Fibroblast of lung (primary cell): ENCODE measurements at places on chromosomes 4 and X. TPM values are rescaled to one million over a fixed set of nuclear protein-coding genes. Genes with fewer than 3 reads are reported as not detected.

The MAOB gene
- 2.1 and 4.6 TPM in 2 replicates for total RNA-seq

The IL1RAPL1 gene
- 0.26 and 2.8 TPM in 2 replicates for total RNA-seq

The G6PD gene
- total RNA-seq: 52.1 and 86.2 TPM in 2 replicates

The CLCN4 gene
- 2.1 and 4.0 TPM in 2 replicates for total RNA-seq

The P2RY10 gene
- not detected in 2 replicates for total RNA-seq

The HDX gene
- 3.1 and 4.5 TPM in 2 replicates for total RNA-seq

The HELQ gene
- total RNA-seq: 14.4 and 17.7 TPM in 2 replicates

The GRID2 gene
- total RNA-seq: under 0.01 TPM in 1 of 2 replicates, not detected in the other

The LGI2 gene
- under 0.01 TPM in 2 replicates for total RNA-seq

The XAGE1A gene
- not detected in 2 replicates for total RNA-seq

DNA sequence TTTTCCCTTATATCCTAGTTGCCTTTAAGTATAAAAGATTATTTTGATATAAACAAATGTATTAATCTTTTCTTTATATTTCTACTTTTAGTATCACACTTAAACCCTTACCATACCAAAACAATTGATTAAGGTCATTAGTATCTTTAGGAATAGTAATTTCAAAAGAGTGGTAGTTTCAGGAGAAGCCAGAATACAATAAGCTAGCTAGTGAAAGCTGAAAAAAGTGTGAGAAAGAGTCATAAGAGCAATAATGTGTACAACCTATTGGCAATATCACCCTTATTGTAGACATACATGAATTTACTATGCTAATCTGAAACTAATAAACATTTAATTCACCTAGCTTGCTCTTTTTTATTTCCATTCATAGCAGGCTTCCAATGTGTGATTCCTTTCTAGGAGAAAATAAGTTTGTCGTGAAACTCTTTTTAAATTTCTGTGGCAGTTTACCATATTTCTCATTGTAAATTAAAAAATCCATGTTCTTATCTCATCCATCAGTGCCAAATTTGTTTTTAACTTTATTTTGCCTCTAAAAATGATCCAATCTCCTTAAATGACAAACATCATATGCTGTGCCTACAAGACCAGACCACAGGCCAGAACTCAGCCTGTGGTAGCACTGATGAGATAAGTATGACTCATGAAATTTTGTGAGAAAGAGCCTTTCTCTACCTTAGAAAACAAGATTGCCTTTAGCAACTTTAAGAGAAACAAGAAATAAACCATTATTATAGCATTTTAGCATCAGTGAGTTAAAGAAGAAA is 8.1 kb downstream of the NEK1 start:
- DNase-seq: peak; percentile 73

GRCh38 chr4:169225058-169225751 is 45.6 kb downstream of the SH3RF1 start:
- peak; percentile 98 for DNase-seq

- peak; percentile 76 for DNase-seq
These were observed 34.0 kb upstream of the GYPA start for GRCh38 chr4:144174401-144175067.

DNA sequence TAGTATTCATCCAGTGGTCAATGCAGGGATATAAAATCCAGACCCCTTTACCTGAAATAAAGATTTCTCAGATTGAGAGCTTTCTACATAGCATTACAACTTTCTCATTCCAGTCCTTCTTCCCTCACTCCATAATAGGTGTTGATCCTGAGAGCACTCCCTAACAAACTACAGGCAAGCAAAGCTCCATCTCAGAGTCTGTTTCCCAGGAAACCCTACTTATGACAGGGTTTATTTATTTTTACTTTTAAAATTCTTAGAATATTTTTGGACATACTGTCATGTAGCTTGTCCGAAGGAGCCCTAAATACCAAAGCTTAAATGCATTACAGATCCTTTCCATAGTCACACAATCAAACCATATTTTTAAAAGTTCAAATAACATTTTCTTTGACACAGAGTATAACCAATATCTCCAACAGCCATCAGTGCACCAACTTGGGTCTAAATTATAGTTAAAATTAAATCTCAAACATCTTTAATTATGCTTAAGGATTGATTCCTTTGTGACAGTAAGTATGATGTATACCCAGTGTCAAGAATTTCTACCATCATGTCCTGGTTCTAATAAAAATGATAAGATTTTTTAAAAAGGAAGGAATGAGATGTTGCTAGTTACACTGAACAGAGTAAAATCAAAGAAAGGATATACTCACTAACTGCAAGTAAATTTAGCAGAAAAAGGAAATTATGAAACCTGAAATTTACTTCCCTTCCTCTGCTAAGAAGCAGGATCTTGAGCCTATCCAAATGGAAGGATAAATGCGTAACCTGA is 580.4 kb upstream of the ADGRL3 start:
- DNase-seq: peak; percentile 25

GRCh38 chr4:23021040-23021439 is 328.3 kb downstream of the GBA3 start:
- no peak for DNase-seq

DNA sequence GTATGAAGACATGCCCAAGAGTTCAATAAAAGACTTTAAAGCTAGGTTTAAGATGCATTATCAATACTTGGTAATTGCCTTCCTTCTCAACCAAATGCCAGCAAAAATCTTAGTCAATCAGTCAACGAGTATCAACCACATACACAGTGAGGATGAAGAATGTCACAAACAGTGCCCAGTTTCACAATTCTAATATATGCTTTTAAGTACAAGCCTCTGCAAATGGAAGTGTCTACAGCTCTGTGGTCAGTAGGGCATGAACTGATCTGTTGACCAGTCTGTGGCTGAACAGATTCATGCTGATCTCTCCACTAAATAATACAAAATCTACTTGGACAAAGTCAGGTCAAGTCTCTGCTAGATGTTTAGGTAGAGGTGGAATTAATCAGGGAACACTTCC is 27.9 kb downstream of the PPARGC1A start:
- no peak for DNase-seq

DNA sequence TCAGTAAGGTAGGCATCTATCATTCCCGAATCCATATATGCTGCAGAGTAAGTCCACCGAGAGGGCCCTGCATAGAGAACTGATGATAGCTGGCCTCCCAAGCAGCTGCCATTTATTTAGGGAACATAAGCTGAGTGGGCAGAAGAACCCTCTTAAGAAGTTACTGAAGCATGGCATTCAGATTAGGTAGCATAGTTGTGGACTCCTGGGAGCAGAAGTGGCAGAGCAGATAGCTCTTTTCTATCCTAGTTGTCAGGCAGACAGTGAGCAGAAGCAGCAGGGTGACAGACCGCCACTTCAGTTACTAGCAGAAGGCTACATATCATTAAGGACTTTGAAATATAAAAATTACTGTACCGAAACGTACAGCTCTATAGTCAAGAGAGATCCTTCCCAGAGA is 454.7 kb downstream of the PPP4R3C start:
- DNase-seq: no peak

GRCh38 chr4:121998024-121998423 is 46.2 kb upstream of the TRPC3 start:
- no peak for DNase-seq

DNA sequence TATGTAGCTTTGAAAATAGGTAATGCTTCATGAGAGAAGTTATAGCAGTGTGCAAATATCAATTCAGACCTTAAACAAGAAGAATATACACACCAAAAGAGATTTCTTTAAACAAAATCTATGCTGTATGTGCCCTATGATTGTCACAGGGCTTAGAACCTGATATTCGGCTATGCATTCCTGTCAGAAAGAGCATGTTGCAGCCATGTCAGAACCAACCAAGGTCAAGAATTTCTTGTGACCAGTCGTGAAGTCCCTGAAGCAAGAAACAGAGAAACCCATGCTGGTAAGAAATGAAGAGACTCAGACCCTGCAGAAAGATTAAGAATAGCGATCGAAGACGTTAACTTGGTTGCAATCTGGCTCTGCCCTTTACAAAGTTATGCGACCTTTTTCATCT is 210.3 kb upstream of the SPIN4 start:
- no peak for DNase-seq

DNA sequence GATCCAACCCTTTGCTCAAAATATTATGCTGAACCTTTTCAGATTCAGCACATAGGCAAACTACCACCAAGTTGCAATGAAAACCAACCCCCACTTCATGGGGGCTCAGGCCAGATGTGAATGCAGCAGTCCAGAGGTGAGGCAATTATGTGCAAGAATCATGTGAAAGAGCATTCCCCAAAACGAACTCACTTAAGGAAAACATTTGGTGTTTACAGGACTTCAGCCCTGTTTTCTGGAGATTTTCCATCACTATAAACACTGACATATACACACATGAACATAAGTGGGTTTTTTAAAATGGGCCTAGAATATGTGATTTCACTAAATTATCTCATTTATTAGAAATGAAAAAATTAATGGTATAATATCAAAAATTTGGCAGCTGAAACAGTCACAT is 31.5 kb downstream of the BMP3 start:
- peak; percentile 69 for DNase-seq

GRCh38 chrX:37371578-37371991 is 22.4 kb downstream of the PRRG1 start:
- DNase-seq: peak; percentile 57

DNA sequence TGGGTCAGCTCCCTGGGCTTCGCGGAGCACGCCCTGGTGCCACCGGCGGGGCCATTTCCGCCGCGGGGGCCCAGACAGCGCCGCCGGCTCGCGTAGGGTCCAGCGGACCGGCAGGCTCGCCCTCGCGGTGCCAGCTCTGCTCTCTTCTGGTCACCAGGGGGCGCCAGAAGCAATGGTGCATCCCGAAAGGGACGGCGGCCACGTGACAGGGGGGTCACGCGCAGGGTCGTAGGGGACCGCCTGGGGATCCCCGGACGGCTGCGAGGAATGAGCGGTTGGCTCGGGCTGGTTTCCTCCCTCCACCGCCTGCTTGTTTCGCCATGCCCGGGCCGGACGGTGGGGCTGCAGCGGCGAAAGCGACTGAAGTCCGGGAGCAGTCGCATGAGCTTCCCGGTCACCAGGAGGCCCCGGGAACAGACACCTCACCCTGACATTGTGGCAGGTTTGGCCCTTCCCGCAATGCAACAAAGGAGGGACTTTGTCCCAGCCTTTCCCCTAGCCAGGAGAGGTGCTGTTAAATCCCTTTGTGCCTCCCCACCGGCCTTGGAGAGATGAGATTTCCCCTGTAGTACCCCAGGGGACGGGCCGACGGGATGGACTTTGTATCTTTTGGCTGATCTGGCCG is 15.8 kb downstream of the ZCCHC12 start:
- DNase-seq: peak; percentile 40

- DNase-seq: no peak
These were observed 450.3 kb upstream of the PCDH7 start for GRCh38 chr4:30269850-30270249.

DNA sequence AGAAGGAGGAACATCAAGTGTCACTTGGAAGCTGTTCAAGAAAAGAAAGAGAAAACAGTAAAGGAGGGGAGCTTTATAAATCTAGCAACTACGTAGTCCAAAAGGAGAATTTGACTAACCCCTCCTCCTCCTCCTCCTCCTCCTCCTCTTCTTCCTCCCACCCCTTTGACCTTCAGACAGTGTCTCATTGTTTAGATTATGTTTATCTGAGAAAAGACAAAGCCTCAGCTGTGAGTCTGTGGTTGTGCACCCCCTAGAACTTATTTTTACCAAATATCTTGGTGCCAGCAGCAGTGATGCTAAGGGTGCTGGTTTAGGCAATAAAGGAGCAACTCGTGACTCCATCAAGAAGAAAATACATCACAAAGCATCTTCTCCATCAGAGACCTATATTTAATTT is 68.9 kb upstream of the BMP2K start:
- no peak for DNase-seq

DNA sequence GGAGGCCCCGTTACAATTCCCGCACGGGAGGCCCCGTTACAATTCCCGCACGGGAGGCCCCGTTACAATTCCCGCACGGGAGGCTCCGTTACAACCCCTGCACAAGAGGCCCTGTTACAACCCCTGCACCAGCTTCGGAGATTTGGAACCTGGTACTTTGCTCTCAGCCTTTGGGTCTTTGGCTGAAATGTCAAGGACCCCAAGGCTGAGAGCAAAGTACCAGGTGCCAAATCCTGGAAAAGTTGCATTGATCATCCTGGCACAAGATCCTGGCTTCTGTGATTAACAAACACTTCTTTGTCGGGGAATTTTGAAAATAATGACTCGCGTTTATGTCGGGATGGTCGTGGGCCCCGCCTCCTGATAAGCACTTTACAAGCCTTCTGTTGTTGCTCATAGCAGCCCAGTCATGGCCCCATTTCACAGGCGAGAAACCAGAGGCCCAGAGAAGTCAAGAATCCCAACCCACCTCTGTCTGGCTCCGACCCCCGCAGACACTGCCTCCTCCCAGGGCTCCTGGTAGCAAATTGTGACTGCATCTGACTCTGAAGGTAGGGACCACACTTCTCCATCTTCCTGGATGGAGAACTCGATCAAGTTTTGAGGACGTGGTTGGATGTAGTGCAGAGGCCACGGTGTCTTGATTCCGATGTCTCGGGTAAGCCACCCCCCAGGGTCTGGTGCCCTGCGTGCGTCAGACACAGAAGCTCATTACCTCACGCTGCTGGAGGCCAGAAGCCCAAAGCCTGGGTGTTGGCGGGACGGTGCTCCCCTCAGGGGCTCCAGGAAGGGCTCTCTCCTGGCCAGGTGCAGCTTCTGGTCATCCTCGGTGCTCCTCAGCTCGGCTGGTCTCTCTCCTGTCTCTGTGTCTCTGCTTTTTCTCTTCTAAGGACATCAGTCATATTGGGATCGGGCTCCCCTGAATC is 60.3 kb downstream of the ADRA2C start:
- no peak for DNase-seq

GRCh38 chr4:153090670-153091385 is 113.4 kb upstream of the TRIM2 start:
- no peak for DNase-seq
